ENCODE measurements at places on chromosomes 1 and 21.

GRCh38 chr1:55684131-55684650 lies 469.0 kb upstream of the USP24 start:
- no peak for DNase-seq

DNA sequence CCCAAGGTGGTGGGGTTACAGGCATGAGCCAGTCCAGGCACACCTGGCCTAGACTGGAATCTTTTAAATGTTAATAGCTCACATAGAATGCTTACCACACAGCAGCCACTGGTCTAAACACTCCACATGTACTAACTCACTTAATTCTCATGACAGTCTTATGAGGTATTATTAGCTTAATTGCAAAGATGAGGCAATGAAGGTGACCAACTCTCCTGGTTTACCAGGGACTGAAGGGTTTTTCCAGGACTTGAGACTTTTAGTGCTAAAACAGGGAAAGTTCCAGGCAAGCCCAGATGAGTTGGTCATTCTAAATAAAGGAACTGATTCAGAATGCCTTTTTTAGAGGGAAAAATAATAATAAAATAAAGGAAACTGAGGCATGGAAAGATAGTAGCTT lies 7.0 kb upstream of the STMN1 start:
- DNase-seq = no peak

- no peak for DNase-seq
Observed at GRCh38 chr1:206847946-206848345, 17.5 kb upstream of the IL20 start.

DNA sequence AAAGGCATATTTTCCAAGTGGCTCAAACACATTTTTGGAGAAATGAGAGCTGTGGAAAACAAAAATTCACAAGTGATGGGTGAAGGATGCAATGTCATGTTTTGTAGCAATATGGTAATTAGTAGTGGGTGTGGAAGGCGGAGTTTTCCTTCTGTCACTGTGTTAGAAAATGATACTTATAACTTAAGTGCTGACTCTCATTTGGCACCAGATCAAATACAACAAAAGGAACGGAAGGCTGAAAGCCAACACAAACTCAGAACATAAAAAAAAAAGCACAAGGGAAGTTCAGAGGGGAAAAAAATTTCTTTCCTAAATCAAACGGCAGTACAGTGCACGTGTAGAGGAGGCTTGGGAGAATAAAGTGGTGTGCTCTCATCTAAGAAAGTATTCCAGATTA lies at the start of gene TNFSF18:
Gene TNFSF18, minus strand, starts transcription at position 77 of the 400 bp plus-strand sequence. Its CDS starts 45 bp downstream, at position 32.
- no peak for DNase-seq

- no peak for DNase-seq
Observed at GRCh38 chr1:168088511-168089325, 48.0 kb downstream of the GPR161 start.

GRCh38 chr1:188194916-188195315 lies 1366.2 kb downstream of the PLA2G4A start:
- DNase-seq = no peak

DNA sequence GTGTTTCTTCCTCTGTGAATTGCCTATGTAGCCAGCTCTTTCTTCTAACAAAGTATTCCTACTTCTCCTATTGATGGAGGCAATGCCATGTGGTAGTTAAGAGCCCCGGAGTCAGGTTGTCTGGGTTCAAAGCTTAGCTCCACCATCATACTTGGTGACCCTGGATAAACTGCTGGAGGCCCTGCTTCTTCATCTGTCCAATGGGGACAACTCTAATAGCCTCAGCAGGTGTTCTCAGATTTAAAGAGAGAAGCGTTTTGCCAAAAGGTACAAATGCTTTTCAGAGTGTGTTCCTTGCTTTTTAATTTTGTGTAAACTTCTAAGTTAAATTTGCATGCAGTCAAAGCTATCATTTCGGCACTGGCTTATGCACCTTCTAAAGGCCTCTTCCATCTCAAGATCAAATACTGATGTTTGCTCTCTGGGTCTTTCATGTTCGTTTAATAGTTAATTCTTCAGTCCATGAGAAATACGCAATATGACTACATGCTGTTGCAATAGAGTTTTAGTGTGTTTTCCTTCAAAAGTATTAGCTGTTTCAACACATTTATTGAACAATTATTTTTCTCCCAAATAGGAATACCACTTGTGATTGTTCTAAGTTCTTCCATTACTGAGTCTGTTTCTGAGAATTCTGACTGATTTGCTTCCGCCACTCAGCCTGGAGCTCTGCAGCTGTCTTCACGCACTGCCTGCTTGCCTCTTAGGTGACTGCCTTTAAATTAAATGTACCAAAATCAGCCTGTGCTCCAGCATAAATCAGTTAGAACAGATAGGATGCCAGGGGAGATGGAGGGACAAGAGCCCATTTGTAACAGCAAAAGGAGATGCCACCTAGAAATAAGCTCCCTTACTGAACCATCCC lies 75.6 kb downstream of the CAPZB start:
- no peak for DNase-seq

- DNase-seq = no peak
Observed at GRCh38 chr21:45048968-45049367, 25.4 kb upstream of the ADARB1 start.

- no peak for DNase-seq
Observed at GRCh38 chr1:98102345-98103030, 181.7 kb upstream of the DPYD start.

- DNase-seq = no peak
Observed at GRCh38 chr1:15172405-15173259, 19.1 kb downstream of the TMEM51 start.

- peak; percentile 12 for DNase-seq
Observed at GRCh38 chr21:46605767-46606426, 1.0 kb upstream of the S100B start.

- DNase-seq = no peak
Observed at GRCh38 chr1:184039126-184039525, 1.6 kb upstream of the COLGALT2 start.

All from stimulated activated CD8-positive, alpha-beta memory T cell treated with anti-CD3 and anti-CD28 coated beads, Interleukin-15, amount 100 ng/mL, for 4 hours (primary cell).